ENCODE measurements at places on chromosomes 11 and 22. TPM values are rescaled to one million over a fixed set of nuclear protein-coding genes. Genes with fewer than 3 reads are reported as not detected.

Gene MLC1
- 0.15 TPM for polyA plus RNA-seq

Gene SCUBE2
- polyA plus RNA-seq, result not detected

Gene SMDT1
- 182 TPM for polyA plus RNA-seq

Gene SLC22A12
- polyA plus RNA-seq, result not detected

Gene OR52I1
- polyA plus RNA-seq, result not detected

Gene CTSW
- polyA plus RNA-seq, result 7.2 TPM

- DNase-seq, result no peak
These were observed 53.3 kb upstream of the CLDN5 start for GRCh38 chr22:19577422-19577966.

DNA sequence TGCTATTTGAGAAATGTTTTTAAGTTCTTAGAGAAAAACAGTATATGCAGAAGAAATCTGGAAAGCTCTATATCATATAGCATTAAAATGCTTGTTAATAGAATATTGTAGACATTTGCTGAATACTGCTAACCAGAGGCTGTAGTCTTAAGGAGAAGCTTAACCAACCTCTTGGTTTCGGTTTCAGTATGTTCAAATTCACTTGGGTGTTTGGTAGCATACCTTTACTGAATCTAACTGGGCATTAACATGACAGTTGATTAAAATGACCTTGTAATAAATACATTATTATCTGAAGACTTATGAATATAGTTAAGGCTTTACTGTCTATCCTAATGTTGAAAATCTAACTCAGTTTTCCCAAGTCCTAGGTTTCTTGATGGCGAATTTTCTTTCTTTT, 5.4 kb downstream of the PCF11 start:
- peak; percentile 24 for DNase-seq

- DNase-seq, result no peak
These were observed 619.7 kb downstream of the BRD1 start for GRCh38 chr22:49208004-49208402.

- no peak for DNase-seq
These were observed at the start of gene OR10A3 for GRCh38 chr11:7941608-7942007. OR10A3 (minus strand) TSS chr11:7941708; CDS start chr11:7939520, 2,188 bp downstream.

- no peak for DNase-seq
These were observed 14.6 kb downstream of the DKK3 start for GRCh38 chr11:11993839-11994238.

DNA sequence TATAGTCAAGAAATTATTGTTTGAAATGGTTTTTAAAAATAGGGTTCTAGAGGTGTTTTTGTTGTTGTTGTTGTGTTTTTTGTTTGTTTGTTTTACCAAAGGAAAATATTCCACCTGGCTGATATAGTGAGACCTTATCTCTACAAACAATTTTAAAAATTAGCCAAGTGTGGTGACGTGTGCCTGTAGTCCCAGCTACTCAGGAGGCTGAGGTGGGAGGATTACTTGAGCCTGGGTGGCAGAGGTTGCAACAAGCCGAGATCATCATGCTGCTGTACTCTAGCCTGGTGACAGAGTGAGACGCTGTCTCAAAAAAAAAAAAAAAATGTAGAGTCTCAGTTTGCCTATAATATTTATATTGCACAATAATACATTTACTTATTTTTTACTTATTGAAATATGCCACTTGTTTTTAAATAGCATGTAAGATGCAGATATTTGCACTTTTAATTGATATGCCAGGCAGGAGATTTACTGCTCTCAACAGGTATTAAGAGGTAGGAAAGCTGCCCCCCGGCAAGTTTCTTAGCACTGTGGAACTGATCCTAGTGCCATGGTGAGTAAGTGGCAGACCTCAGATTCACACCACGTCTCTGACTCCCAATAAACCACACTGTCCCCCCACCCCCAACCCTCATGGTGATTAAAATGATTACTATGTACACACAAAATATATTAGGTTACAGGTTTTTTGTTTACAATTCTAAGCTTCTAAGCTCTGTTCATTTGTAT, 157.4 kb downstream of the TEAD1 start:
- no peak for DNase-seq

GRCh38 chr11:10503221-10503620, 37.8 kb downstream of the RNF141 start:
- DNase-seq, result peak; percentile 46

DNA sequence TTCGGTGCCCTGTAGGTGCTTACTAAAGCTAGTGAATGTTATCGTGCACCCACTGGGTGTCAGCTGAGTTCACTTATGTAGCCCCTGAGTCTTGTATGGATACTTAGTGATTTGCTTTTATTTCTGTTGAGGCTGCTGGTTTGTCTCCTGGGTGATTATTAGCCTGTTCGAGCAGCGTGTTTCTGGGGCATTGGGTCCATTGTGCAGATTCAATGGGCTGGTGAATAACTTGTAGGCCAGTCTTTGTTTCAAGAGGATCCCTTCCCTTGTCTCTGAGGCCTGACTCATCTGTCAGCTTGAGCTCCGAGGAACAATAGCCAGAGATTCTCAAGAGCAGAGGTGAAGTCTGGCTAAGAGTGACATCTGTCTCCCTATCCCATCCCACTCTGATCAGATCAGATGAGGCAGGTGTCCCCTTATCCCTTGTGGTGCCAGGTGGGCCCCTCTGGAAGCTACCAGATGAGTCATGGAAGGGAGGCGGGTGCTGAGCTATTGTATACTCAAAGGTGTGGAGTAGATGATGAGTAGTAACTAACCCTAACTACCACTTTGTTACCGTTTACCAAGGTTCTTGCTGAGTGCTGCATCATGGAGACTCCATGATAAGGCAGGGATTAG, 3.7 kb downstream of the MIAT start:
- DNase-seq, result no peak

DNA sequence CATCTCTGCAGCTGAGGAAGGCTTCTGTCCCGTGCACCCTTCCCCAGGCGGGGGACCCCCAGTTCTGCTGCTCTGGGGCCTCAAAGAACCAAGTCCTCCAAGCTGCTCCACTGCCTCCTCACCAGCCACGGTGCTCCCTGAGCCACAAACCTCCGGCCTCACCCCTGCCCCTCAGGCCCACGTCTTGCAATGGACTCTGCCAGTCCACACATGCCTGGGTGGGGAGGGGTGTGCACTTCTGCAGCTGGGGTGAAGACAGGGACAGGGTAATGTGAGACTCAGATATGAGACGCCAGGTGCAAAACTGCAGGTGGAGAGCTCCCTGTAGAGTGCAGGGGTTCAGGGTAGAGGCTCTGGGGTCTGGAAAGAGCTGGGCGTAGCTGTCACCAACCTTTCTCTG, 3.2 kb upstream of the PTDSS2 start:
- no peak for DNase-seq

- no peak for DNase-seq
These were observed 1668.7 kb upstream of the RAG2 start for GRCh38 chr11:38266691-38267090.

GRCh38 chr11:77193911-77194830, 66.1 kb downstream of the MYO7A start:
- DNase-seq, result no peak

GRCh38 chr11:4466131-4466870, 16.1 kb upstream of the OR52K1 start:
- no peak for DNase-seq

Data from naive B cell (primary cell).